ENCODE measurements at places on chromosomes 3 and 15.
A peak's percentile ranks its signal among the peaks of the same experiment; 100 is the strongest.

- DNase-seq: no peak
Observed at GRCh38 chr15:66923438-66923881, 141.9 kb upstream of the SMAD3 start.

GRCh38 chr3:71854096-71854495 is 69.1 kb upstream of the PROK2 start:
- no peak for DNase-seq

DNA sequence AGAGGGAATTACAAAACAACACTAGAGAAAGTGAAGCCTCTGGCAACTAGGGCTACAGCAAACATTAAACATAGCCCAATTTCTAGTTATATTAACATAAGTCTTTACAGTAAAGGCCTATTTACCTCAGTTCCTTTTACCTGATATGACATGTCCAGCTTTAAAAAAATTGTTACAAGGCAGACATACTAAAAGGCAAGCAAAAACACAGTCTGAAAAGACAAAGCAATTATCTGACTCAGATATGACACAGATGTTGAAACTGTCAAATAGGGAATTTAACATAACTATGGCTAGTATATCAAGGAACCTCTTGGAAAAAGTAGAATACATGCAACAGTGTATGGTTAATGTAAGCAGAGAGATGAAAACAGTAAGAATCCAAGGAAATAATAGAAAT is 238.6 kb downstream of the RAP2B start:
- DNase-seq: no peak

DNA sequence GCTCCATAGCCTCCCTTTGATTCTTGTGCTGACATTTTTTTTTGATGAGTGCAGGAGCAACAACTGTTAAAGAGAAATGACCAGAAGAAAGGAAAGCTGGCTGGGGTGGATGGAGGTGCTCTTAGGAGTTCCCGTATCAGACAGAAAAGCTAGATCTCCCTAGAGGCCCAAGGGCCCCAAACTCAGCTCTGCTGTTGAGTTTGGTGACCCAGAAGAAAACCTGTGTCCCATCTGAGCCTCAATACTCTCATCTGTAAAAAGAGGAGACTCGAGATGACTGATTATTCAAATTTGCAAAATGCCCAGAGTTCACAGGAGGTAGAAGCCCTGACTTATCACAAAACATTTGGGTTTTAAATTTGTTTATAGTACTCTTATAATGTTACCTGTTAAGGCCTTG is 142.4 kb downstream of the TIGIT start:
- no peak for DNase-seq

DNA sequence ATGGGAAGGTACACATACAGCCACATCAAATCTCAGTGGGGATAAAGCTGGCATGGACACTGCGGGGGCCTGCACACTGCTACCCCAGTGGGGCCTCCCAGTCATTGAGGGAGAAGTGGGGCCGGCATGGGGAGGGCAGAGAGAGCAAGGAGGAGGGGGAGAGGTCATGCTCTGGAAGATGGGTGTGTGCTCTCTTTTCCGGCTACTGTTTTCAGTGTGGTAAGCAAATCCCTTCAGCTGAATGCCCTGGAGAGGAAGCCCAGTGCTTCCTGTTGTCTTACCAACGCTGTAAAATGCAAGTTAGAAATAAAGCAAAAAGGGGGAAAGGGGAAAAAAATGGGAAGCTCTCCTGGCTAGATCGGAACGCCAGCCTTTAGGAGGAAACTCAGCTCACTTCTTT is 30.8 kb downstream of the NRROS start:
- DNase-seq: no peak

- no peak for DNase-seq
Observed at GRCh38 chr3:85474241-85474640, 515.5 kb downstream of the CADM2 start.

DNA sequence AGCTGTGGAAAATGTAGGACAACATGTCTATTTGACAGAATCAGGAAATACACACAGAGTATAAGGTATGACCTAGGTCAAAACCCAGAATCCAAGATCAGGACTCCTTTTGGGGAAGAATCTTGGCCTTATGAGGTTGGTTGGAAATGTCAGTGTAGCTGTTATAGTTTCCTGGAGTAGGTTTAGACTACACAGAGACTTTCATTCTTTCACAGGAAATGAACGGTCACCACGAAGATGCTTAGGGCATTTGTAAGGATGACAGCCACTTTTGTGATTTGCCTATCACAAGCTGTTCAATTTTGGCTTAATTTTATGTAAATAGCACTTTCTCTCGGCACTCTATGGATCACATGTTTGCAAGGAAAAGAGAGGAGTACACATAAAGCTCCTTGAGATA is 18.6 kb upstream of the ZBTB20 start:
- DNase-seq: no peak

- peak; percentile 53 for DNase-seq
Observed at GRCh38 chr3:137946356-137946973, 63.5 kb upstream of the CLDN18 start.

- no peak for DNase-seq
Observed at GRCh38 chr3:59885899-59886400, 836.1 kb upstream of the CFAP20DC start.

GRCh38 chr15:49876401-49877038 is 242.5 kb downstream of the ATP8B4 start:
- no peak for DNase-seq

- no peak for DNase-seq
Observed at GRCh38 chr3:195570912-195571311, 12.8 kb downstream of the APOD start.

GRCh38 chr15:29550834-29551465 is 271.3 kb downstream of the TJP1 start:
- no peak for DNase-seq

DNA sequence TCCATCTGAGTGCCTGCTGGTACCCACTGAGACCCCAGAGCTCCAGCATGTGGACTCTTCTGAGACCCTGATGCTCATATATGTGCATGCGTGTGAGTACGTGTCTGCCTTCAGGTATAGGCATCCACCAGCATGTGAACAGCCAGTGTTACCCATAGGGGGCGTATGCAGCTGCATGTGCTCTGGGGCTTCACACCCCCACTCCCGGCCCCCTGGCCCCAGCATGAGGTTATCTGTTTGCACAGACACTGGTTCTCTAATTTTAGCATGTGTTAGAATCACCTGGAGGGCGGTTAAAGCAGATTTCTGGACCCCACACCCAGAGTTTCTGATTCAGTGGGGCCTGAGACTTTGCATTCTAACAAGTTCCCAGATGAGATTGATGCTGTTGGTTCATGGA is 824 bp upstream of the CILP start:
- no peak for DNase-seq

DNA sequence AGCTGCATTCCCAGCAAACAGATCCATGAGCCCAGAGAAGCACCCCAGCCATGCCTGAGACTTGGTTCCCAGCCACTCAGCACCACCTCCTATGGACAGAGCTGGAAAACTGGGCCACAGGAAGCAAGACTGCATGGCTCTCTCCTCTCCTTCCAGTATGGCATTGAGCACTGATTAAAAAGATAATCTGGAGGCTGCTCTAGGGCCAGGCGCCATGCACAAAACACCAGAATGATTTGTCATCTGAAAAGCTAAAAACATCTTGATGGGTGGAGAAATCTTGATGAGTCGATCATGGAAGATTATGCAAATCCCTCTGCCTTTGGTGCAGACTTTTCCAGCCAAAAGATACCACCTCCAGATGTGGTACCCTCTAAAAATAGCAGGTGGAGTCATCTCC is 62.7 kb upstream of the MRPS22 start:
- no peak for DNase-seq

DNA sequence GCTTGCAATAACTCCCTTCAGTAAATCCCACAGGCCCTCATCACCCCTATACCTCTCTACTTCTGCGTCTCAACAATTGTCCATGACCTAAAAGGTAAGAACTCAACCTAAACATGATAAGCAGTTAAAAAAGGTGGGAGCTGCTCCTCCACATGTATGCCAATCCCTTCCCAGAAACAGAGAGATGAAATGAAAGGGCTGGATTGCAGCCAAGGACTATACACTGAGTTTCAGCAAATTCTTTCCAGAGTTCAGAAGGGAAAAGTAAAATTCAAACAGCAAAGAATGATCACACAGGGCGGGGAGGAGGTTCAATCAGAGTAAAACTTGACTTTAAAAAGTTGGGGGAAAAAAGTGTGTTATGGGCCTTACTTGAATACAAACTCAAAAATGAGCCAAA is 27.5 kb downstream of the PLOD2 start:
- DNase-seq: no peak

GRCh38 chr3:52346623-52347530 is 30.8 kb downstream of the DNAH1 start:
- DNase-seq: peak; percentile 59

GRCh38 chr3:142896201-142896755 is 7.4 kb upstream of the PCOLCE2 start:
- DNase-seq: no peak

GRCh38 chr15:100645671-100646070 is 43.3 kb downstream of the ASB7 start:
- DNase-seq: no peak

GRCh38 chr3:126371096-126371705 is 14.0 kb upstream of the KLF15 start:
- DNase-seq: no peak

DNA sequence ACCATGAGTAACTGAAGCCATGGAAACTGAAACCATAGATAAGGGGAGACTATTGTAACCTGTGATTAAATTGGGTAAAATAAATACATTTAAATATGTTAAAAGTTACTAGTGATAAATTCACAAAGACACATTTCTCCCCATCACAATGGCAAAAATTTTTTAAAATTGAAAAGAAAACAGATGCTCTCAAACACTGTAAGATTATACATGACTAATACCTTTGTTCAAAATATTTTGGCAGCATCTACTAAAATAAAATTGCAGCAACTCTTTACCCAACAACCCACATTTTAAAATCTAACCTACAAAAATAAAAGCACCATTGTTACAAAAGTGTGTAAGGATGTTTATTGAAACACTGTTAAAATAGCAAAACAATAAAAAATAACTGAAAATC is 93.3 kb downstream of the CLASP2 start:
- no peak for DNase-seq

DNA sequence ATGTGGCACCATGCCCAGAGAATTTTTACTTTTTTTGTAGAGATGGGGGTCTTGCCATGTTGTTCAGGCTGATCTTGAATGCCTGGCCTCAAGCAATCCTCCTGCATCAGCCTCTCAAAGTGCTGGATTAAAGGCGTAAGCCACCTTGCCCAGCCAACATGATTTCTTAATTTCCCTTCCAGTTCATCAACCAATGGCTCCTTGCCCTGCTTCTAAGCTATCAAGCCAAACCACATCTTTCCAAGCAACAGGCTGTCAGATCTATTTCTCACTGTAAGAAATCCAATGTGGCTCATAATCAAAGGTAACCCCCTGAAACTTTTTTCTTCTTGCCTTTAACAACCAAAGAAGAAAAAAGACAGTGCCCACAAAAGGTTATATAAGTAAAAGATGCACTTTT is 204.2 kb upstream of the ICE2 start:
- DNase-seq: no peak

DNA sequence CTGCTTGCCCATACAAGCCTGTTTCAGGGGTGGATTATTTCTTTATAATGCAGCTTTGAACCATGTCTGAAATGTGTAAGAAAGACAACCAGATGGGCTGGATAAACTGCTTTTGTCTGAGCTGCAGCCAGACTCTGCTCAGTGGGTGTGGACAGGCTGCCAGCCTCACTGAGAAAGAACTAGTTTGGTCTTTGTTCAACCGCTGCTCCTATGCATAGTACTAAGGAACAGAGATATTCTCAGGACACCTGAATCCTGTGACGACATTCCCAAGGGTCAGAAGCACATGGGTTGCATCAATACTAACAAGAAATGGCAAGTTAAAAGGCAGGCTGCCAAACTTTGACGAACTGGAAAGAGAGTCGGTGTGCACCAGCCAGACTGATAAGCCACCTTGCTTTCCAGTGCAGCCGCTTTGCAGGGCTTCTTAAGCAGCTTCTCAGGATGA is 57.2 kb downstream of the PLD1 start:
- peak; percentile 41 for DNase-seq

DNA sequence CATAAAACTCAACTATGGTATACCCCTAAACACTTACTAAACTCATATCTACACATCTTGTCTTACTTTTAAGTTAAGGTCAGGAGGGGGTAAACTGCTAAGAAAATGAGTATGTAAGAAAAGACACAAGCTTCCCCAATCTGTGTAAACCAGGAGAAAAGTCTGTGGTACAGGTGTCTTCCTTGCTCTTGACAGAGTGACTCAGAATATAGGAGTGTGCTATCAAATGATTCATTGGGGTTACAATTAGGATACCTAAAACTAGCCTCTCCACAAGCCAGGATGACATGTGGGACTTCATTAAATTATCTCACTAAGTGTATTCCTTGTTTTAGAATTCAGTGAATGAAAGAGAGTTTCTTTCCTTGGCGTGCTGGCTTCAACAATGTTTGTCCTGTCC is 274.8 kb downstream of the BBX start:
- DNase-seq: no peak

DNA sequence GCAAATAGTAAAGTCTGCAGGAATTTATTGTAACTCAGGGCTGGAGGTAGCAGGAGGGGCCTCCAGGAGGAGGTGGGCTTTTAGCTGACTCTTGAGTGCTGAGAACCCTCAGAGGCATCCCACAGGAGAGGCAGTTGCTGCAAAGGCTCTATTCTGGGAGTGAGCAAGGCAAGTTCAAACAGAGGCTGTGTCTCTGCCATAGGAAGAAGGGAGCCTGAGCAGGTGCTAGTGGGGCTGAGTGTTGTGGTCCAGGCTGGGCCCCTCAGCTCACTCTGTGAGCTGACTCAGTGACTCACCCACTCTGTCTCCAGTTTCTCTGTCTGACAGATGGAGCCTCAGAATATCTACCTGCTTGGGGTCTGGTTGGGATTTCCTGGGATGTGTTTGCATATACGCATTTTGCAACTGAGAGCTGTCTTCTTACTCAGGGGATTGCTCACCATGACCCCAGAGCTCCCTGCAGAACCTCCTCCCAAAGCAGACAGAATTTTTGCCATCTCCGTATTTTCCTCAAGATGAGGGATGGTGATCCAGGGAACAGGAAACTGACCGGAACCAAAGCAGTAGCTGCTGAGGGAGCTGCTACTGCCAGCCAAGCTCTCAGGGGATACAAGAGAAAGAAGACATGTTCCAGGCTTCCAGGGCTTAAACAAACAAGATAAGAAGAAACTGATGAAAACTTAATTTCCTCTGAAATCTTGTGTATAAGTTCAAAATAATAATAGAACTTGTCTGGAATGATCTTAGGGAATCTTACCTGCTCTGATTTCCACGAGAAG is 13.6 kb upstream of the NOX5 start:
- no peak for DNase-seq

DNA sequence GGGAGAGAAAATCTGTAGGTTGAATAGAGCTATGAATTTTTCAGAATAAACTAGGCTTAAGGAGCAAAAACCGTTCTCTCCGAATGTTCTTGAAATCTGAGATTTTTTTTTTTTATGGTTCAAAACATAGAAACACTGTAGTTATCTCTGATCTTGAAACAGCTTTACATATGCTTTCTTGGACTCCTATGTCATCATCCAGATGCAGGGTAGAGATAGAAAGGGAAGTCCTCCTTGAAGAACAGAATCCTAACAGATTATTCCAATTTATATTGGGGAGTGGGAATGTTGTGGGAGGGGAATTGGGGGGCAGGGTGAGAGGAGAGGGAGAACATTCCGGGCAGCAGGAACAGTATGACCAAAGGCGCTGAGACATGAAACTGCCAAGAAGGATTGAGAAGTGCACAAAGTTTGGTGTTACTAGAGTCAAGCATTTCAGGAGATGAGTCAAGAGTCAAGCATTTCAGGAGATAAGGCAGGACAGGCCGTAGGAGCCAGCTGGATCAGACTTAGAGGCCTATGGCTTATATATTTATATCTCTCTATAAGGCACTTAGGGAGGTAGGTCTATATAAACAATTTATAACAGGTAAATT is 21.9 kb upstream of the ST3GAL6 start:
- DNase-seq: no peak

GRCh38 chr3:48548126-48548525 is 8.5 kb downstream of the PFKFB4 start:
- no peak for DNase-seq

Data from left ventricle myocardium superior (tissue), 1 donor.